BJ (cell line): ENCODE measurements at places on chromosomes 12 and 14.

DNA sequence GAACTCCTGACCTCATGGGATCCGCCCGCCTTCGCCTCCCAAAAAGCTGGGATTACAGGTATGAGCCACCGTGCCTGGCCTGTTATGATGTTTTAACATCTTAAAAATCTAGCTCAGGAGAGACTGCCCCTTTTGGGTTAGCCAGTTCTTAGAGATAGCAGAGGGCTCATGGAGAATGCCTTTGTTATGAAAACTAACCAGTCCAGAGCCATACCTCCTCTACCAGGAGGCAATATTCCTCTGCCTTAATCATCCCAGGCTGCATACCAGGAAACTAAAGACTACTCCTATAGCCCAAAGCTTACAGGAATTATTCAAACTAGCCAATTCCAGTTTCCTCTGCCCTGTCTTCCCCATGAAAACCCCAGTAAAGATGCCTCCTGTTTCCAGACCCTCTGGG is 96.0 kb upstream of the MDM1 start:
- DNase-seq, result no peak

DNA sequence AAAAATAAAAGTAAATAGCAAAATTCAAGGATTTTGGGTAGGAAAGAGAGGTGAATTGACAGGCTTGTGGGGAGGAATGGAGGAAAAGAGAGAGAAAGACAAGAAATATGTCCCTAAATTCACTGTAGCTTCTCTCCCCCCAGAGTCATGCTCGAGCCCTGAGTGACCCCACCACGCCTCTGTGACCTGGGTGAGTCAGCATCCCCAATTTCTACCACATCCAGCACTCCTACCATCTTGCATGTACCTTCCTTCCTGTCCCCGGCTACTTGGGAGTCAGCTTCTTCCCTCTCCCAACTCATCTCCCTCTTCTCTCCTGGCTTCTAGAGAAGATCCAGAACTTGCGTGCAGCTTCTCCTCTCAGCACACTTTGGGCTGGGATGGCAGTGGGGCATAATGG is 9.8 kb downstream of the ZNF219 start:
- DNase-seq, result no peak

DNA sequence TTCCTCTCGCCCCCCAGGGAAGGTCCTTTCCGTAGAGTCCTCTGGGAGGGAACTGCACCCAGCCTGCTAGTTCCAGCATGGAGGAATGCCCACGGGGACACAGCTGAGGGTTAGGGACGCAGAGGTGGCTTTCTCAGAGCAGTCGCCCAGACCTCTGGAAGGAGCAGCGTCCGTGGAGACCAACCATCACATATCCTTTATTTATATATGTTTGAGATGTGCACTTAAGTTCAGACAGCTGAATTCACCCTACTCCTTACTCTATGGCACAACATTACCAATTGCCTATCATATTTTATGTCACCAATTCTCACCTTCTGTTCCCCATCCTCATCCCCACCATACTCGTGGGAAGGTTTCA is 305.6 kb upstream of the DIO3 start:
- DNase-seq, result no peak

DNA sequence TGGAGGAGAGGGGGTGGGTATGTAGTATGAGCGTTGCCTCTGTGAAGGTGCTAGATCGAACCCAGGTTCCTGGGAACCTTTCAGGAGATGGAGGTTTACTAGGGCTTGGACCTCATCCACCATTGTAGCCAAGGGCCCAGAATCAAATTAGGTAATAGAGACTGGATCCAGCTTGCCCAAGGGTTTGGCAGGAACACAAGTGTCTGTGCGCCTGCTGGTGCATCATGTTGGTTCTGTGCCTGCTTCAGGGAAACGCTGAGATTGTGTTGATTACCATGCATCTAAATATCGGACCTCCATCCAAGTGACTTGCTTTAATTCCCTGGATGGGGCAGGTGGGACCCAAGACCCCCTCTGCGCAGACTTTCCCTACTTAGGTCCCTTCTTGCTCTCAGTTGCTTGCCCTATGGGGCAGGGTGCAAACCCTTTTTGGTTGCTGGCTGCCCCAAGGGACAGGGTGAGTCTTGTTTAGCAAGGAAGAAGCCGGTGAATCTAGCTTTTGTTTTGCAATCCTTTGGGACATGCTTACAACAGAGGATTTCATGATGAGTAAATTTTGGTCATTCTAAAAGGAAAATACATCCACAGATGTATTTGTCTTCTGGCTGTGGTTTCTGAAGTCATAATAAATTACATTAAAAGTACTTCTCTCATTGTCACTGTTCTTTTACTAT is 189.8 kb upstream of the PRICKLE1 start:
- no peak for DNase-seq

DNA sequence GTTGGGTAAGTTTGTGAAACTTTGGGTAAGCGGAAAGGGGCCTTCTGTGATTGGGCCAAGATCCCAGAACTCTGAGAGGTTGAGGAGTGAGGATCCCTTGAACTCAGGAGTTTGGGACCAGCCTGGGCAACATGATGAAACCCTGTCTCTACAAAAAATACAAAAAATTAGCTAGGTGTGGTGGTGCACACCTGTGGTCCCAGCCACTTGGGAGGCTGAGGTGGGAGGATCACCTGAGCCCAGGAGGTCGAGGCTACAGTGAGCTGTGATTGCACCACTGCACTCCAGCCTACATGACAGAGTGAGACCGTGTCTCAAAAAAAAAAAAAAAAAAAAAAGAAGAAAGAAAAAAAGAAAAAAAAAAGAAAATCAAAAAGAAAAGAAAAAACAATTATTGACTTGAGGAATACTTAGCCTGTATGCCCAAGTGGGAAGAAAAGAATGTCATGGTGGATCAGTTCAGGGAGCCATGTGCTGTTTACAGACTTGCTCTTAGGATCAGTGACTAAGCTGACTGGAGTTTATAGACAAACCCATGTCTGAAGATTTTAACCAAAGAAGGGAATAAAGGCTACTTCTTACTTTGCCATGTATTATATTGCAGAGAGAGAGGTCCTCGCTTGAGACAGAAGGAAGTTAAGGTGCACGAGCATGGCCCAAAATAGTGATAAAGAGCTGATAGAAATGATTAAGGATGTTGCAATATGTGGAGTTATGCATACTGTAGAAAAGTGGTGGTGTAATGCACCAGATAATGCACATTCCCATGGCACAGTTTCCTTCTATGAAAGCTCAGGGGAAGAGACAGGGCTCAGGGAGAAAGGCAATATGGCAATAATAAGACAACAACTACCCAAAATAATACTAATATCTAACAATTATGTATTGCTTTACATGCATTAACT is 881 bp downstream of the HSD17B6 start:
- DNase-seq, result peak; percentile 60

DNA sequence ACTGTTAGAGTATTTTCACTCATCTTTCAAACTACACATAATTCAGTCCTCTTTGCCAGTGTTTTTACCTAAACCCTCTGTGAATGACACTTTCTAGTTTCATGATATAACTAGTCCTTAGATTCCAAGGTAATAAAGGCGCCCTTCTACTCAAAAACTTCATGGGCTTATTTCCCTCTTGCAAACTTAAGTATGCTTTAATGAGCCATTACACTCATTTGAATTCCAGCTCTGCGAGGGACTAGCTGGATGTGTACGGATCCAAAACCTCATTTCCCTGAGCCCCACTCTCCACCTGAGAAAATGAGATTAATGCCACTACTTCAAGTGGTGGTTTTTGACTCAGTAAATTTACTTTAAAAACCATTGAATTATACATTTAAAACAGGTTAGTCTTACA is 141.1 kb downstream of the NDUFA12 start:
- DNase-seq, result no peak
